ENCODE measurements at places on chromosomes 7 and 10. TPM values are rescaled to one million over a fixed set of nuclear protein-coding genes. Genes with fewer than 3 reads are reported as not detected.

The SNCG gene
- total RNA-seq: not detected

The RAB18 gene
- 33.7 TPM for total RNA-seq

The OLAH gene
- total RNA-seq: not detected

The SPDYE8 gene
- not detected for total RNA-seq

The OGDHL gene
- total RNA-seq: 1.5 TPM

All from Daoy (cell line).